ENCODE measurements at places on chromosomes 12 and 14.

DNA sequence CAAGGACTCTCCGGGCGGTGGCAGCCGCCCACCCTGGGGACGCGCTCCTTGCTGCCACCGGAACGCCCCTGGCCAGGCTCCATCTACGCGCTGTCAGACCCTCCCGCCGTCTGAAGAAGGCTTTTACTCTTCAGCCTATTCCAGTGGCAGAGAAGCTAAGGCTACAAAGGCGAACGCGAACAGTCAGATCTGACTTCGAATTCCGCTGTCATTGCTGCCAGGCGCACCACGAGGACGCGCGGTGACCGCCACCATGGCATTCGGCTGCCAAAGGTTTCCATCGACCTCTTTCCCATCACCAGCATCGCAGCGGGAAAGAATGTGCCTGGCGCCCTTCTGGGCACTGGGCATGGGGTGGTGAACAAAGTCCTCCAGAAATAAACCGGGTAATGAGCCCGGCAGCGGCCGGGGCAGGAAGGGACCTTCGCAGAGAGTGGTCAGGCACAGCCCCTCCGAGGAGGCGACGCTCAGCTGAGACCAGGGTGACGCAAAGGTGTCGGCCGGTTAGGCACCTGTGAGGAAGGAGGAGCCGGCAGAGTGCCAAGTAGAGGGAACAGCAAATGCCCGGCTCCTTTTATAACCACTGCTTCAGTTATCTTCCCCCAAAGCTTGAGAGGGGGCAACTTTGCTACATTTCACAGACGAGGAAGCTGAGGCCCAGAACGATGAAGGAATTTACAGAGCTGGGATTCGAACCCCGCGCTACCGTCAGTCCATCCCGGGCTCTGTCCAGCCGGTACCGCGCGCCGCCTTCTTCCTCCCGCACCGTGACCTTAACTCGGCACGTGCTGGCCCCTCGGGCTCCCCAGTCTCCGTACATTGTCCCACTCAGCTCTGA, 1.9 kb upstream of the RFX4 start:
- DNase-seq, result no peak

GRCh38 chr12:89098441-89099112, 253.7 kb downstream of the DUSP6 start:
- DNase-seq, result no peak

DNA sequence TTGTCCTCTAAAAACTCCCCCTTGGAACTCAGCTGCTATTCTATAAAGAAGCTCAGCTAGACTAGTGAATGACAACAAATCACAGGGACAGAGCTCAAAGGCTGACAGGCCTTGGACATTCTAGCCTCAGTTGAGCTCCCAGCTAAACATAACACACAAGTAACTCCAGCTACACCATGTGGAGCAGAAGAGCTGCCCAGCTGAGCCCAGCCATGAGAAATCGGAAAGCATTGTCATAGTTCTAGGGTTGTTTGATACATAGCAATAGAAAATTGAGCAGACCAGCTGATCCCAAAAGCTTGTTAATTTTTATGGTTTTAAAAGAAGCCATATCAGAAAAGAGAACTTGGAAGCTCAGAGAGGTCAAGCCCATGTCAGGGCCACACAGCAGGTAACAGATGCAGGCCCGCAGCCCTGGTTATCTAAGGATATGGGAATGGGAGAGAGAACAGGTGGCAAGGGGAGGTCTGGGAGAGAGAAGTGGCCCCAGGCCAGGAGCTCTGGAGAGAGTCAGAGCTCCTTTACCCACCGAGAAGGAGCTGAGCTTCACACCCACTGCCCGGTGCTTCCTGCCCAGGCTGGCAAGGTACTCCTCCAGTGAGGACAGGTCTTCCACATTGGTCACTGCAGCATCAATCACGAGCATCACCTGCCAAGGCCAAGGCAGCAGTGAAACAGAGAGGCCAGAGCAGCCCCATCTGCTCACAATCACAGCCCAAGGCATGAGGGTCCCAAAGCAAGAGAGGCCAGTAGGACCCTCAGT, 2.9 kb downstream of the NGB start:
- no peak for DNase-seq

- DNase-seq, result no peak
These were observed 37.4 kb downstream of the ISCA2 start for GRCh38 chr14:74531006-74531405.

DNA sequence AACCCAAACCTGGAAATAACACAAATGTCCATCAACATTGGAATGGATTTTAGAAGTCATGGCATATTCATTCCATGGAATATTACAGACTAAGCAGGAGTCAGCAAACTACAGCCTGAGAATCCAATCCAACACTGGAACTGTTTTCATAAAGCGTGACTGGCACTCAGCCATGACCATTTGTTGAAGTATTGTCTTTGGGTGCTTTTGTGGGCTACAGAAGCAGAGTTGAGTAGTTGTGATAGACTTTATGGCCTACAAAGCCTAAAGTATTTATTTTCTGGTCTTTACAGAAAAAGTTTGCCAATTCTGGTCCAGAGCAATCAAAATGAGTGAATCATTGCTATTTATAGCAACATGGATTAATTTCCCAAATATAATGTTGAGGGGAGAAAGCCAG, 34.5 kb upstream of the FRS2 start:
- DNase-seq, result peak; percentile 49

DNA sequence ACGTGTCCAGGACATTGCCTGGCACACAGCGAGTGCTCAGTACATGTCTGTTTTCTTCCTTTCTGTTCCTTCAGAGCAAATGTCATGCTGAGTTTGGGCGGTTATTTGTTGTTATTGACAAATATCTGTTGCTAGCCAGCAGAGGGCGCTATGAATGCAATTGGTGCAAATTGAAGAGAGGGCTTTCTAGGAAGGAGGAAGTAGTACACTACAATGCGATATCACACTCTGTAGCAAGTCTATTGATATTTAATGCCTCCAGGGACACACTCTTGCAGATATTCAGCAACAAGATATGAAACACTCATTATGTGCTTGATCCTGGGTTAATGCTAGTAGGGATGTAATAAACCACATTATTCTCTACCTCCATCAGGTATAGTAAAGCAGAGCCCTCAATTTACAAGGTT, 267.3 kb upstream of the SRRM4 start:
- DNase-seq, result no peak

- DNase-seq, result no peak
These were observed 2.5 kb upstream of the LRIG3 start for GRCh38 chr12:58922849-58923248.

DNA sequence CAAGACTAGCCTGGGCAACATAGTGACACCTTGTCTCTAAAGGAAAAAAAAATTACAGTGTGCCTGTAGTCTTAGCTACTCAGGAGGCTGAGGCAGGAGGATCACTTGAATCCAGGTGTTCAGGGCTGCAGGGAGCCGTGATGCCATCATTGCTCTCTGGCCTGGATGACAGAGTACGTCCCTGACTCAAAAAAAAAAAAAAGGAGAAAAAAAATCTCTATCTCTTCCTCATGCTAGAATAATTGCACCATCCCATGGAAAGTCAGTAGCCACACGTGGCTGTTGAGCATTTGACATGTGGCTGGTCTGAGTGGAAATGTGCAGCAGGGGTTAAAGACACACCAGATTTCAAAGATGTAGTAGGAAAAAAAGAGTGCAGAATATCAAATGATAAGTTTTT, 3.8 kb downstream of the RILPL1 start:
- no peak for DNase-seq

GRCh38 chr12:102182635-102183034, 15.0 kb downstream of the PMCH start:
- no peak for DNase-seq

DNA sequence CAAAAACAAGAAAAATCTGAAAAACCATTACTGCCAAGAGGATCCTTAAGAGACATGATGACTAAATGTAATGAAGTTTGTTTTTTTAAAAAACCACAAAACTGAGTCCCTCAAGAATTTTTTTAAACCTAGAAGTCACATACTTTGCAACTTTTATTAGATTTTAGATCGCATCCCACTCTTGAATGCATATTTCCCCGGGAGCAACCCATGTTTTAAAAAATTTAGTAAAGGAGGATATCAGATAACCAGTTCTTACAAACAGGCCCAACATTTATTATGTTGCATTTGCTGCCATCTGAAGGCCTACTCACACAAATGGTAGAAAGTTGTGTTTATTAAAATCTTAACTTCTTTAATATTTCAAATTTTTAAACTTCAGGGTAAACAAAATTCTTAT, 44.3 kb upstream of the CCT2 start:
- peak; percentile 88 for DNase-seq

GRCh38 chr12:3989218-3989550, 116.0 kb upstream of the PARP11 start:
- no peak for DNase-seq

GRCh38 chr14:96874127-96874526, 76.9 kb downstream of the VRK1 start:
- no peak for DNase-seq
